ENCODE measurements at places on chromosomes 11 and 22.

GRCh38 chr11:126891556-126892217 is 108.9 kb downstream of the KIRREL3 start:
- no peak for DNase-seq

DNA sequence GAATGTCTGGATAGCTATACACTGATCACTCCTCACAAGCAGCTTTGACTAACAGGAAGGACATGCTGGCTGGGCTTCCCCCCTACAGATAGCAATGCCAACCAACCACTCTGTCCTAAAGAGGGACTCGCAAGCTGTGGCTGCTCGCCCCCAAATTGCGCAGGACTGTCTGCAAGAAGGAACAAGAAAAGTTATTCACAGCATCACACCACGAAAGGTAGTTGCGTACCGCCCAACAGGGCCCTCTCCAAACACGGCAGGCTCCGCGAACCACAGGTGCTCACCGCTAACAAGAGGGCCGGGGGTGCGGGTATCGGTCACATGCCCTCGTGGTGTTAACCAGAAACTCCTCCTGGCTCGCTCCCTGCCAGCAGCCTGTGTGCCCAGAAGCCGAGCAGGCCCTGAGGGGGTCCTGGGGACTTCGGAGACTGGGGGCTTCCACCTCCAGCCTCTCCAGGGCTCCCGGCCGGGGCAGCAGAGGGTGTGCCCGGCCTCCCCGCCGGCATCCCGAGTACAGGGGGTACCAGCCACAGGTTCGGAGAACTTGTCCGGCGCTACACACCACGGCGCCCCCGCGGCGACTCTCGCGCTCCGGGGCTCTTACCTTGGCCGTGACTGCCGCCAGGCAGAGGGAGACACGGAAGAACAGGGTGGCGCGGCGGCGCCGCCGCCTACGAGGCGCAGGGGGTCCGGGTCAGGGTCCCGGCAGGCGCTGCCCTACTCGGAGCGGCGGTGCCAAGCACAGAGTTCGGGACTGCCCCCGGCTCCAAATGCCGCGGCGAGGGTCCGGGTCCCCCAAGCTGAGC is 682 bp downstream of the LARGE1 start:
- peak; percentile 44 for DNase-seq

GRCh38 chr11:130827451-130828377 is 88.6 kb downstream of the SNX19 start:
- peak; percentile 10 for DNase-seq

GRCh38 chr11:64610596-64610995 is 19.6 kb downstream of the SLC22A12 start:
- DNase-seq: no peak

- DNase-seq: no peak
These were observed 134.7 kb downstream of the ME3 start for GRCh38 chr11:86537541-86538222.

DNA sequence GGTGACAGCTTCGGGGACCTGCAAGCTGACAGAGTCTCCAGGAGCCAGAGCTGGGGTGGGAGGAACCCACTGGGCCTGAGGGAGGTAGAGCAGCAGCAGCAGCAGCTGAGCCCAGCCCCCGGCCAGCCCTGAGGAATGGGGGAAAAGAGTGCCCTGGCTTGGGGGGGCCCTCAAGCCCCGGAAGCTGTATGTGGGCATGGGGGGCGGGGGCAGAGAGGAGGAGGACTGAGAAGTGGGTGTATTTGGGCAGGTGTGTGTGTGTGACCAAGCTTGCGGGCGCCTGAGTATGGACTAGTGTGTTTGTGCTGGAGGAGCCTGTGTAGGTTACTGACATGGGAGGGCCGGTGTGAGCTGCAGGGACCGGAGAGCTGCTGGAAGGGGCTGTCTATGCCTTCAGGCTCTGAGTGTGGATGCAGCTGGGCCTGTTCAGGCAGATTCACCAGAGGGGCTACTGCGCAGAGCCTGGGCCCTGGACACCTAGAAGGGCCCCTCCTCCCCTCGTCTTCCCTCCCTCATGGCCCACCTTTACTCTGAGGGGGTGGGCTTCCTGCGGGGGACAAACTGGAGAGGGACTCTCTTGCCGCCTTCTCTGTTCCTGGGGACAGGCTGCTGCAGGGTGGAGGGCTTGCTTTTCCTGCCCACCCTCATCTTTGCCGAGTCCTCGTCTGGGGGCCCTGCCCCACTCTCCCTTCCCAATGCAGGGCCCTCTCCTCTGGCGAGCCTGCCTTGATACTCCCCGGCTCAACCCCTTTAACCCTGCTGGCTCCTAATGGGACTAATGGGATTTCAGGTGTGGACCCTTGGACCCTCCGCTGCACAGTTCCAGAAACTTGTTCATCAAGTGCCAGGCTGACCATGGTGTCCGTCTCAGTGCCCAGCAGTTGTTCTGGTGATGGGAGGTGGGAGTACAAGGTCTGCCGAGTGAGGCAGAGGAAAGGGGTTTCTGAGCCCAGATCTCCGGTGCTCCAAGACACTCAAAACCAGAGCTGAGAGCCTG is 28.2 kb downstream of the ST3GAL4 start:
- DNase-seq: no peak

All from KBM-7 (cell line).